ENCODE measurements at places on chromosomes 2 and 18.
A peak's percentile ranks its signal among the peaks of the same experiment; 100 is the strongest.

DNA sequence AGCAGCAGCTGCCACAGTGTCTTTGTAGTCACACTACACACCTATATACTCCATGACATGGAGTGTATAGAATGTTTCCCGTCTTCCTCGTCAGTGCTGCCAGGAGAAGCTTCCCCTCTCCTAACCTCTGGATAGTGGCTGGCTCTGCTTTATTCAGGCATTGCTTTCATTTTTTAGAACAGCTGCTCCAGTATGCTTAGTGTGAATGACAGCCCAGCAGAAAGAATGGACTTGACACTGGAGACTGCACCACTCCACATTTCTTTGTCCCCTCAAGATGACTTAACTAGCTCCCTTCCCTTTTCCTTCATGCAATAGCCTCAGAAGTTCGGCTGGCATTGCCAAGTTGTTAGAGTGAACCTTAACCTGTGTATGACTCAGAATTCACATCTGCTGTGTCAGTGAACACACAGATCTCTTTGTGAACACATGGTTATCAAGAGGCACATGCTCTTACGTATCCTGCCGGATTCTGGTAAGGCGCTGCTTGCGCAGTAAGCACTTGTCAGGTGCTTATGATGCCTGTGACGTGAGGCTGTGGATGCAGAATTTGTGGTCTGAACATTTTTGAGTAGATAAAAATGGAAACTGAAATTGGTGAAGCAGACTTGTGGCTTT lies 73.9 kb downstream of the NEDD4L start:
- DNase-seq, result peak; percentile 35

DNA sequence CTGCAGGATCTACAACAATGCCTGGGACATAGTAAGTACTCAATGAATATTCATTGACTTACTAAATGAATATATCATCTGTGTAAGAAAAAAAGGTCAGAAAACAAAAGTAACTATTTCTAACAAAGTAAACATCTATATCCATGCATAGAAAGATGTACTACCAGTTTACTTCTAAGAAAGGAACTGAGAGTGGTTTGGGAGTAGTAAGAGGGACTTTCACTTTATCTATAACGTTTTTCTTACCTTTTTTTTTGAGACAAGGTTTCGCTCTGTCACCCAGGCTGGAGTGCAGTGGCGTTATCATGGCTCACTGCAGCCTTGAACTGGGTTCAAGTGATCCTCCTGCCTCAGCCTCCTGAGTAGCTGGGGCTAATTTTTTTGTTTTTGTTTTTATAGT lies 25.7 kb downstream of the DHX57 start:
- no peak for DNase-seq

DNA sequence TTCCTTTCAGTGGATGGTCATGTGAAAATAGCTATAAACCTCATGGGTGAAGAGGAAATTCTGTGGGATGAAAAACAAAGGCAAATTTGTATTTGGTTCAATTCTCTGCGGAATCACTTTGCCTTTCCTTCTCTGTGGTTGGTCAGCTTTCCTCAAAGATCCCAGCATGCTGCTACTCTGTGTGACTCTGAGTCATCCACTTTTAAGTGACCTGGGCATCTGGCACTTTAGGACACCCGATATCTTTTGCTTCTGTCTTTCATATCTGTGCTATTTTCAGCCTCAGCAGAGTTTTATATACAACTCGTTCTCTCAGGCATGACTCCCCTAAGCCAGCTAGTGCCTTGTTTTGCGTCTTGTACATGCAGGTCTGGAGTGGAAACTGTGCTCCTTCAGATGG lies 217.0 kb upstream of the PIEZO2 start:
- DNase-seq, result no peak

DNA sequence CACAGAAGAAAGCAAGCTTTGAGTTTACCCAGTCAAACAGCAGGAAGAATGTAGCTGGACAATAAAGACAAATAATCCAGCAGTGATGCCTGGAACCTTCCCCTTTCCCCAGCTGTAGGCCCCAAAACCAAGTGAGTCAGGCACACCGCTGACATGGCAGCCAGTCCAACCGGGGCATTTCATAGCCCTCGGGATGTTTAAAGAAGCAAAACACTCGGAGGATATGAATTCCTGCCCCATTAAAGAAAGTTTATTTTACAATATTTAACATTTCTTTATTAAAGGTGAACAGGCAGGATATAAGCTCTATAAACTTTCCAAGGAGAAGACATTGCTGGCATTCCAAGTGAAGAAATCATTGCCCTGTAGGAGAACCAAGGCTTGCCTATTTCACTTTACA lies 507.6 kb upstream of the TNP1 start:
- no peak for DNase-seq

GRCh38 chr2:45804987-45805755 lies 153.7 kb downstream of the PRKCE start:
- no peak for DNase-seq

- no peak for DNase-seq
Observed at GRCh38 chr2:242040303-242040655, 170.8 kb downstream of the RTP5 start.

GRCh38 chr2:57491213-57491612 lies 555.4 kb upstream of the VRK2 start:
- no peak for DNase-seq

- no peak for DNase-seq
Observed at GRCh38 chr2:234324116-234324515, 172.8 kb downstream of the ARL4C start.

All from NCI-H1436 (cell line).